ENCODE measurements at places on chromosomes 3 and 15.
A peak's percentile ranks its signal among the peaks of the same experiment; 100 is the strongest.

DNA sequence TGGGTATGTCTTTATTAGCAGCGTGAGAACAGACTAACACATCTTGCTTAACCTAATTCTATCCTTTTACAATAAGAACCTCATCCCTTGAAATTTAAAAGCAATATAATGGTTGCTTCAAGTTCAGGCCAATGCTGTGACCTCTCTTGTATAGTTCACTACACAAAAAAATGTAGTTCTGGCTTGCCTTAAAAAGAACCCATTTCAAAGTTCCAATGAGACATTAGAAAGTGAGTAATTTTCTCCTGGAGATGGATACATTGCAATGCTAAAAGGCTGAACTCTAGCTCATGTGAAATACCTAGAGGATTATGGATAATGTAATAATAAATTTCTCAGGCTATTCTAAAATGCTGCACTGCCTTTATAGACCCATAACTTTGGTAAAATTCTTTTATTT, 47.8 kb downstream of the ATP13A4 start:
- no peak for DNase-seq

DNA sequence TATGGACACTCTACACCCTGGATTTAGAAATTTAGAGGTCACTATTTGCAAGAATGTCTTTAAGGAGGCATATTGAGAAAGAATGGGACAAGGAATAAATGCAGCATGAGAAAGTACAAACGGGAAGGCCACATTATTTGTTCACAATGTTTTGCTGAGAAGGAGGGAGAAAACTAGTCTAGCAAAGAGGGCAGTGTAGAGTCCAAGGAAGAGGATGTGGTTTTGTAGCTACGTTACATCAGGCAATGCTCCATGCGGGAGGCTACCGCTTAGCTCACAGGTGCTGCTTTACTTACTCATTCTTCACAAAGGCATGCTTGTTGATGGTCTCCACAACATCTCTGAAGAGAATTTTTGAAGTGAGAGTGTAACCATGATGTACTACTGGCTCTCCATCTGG, 191.1 kb downstream of the PLCH1 start:
- DNase-seq = no peak

DNA sequence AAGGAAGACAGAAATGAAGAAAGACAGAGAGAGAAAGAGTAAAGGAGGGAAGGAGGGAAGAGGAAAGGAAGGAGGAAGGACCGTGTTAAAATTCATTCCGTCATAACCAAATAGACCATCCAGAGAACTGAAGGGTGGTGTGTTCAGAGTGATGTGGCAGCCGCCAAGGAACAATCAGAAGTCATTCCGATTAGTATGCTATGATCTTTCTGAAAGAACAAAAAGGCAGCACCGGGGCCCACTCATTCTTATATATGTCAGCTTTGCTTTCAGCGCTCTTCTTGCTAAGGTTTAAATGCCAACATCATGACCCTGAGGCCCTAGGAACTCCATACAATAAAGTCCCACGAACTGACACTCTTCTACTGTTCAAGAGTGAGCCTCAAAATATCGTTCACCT, 78.5 kb downstream of the CD47 start:
- DNase-seq = no peak

DNA sequence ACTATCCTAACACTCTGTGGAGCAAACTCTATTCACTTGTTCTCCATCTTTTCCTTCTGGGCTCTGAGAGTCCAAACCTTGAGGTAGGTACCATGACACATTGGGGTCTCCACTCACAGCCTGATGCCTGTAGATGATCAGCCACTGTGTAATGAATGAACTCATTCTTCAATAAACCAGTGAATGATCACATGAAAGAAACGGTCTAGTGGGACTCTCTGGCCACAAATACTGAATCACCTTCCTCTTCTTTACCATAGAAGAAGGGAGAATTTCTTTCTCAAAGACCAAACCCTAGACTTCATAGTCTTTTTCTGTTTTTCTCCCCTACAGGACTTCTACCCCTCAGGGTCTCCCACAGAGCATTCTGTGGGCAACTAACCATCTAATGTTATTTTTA, 20.5 kb upstream of the ABHD2 start:
- no peak for DNase-seq

DNA sequence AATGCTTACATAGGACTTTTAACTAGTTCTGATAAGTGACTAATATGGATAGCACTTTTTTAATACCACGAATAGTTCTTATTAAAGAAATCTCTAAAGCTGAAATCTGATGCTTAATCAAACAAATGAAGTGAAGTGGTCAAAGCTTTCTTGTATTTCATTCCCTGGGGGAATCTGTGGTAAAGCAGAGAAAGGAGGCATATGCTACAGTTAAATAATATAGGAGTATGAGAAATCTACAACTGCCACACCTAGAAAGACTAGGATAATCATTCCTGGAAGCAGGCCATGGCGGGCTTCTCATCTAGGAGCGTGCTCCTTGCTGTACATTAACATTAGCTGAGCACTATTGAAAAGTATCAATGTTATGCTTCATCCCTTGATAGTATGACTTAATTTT, 835.7 kb downstream of the OTOL1 start:
- DNase-seq = no peak

DNA sequence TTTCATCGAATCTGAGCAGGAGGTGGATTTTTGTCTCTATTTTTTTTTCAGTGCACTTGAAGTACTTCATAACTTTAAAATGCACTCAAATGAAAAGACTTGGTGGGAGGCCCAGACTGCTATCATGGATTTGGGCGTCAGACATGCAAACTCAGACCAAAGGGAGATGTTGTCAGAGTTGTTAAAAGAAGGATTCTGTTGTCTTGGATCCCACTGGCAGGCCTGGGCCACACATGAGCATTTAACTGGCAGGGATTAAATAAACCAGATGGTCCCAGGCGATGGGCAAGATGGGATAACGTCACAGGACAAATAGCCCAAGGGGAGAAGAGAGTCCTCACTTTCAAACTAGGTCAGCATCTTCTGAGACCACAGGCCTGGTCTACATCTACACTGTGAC, 15.4 kb downstream of the RTP1 start:
- DNase-seq = no peak

GRCh38 chr15:61128343-61128742, 100.8 kb downstream of the RORA start:
- no peak for DNase-seq

- DNase-seq = no peak
Observed at GRCh38 chr3:12371525-12372140, 82.8 kb downstream of the PPARG start.

GRCh38 chr15:73910522-73911303, 15.5 kb upstream of the LOXL1 start:
- no peak for DNase-seq

- no peak for DNase-seq
Observed at GRCh38 chr15:69561071-69561784, 108.6 kb downstream of the RPLP1 start.

GRCh38 chr3:197546307-197547085, 9.3 kb downstream of the BDH1 start:
- DNase-seq = no peak

DNA sequence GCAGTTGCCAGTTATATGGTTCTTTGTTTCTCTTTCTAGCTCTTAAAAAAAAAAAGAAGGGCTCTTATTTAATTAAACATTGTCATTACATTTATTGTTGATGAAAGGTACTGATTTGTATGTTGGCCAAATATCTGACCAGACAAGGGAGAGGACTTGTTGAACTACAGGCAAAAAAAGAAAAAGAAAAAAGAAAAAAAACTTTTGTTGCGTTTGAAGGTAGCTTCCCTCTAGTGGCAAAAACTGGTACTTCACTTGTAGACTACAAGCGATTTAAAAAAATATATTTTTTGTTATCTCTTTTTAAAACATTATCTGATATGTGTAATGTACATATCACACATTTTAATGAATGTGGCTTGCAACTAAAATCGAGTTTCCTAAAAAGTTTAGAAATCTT, 280.6 kb downstream of the ROBO2 start:
- no peak for DNase-seq

DNA sequence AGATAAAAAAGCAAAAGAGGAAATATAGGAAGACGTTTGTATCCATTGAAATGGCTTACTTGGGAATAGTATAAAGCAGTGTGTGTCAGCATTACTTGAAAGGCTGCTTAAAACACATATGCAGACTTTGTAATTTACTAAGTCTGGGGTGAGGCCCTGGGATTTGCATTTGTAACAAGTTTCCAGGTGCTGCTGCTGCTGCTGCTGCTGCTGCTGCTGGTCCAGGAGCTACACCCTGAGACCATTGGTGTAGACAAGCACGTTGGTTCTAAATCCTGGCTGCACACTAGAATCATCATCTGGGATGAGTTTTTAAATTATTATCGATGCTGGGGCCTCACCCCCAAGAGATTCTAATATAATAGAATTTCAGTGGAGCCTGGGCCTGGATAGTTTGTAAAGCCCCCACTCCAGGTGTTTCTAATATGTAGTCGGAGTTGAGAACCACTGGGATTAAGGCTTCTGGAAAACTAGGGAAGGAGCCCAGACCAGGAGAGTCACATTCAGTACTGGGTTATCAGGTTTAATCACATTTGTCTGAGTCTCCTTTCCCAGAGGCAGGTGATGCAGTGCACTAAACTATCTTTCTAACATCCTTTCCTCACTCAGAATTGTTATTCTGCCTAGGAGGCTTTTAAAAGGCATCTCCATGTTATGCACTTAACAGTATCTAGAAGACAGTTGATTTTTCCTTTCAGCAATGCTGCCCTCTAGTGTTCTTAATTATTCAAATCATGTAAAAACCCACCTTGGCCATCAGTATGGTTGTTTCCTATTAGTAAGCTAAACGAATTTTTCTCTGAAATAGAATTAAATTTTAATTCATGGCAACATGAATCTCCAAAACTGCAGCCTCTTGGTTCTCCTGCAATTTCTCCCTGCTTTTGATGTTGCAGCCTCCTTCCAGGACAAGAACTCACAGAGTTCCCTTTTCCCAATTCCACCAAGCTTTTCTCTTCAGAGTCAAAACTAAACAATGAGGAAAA, 45.4 kb downstream of the SSR3 start:
- DNase-seq = no peak

DNA sequence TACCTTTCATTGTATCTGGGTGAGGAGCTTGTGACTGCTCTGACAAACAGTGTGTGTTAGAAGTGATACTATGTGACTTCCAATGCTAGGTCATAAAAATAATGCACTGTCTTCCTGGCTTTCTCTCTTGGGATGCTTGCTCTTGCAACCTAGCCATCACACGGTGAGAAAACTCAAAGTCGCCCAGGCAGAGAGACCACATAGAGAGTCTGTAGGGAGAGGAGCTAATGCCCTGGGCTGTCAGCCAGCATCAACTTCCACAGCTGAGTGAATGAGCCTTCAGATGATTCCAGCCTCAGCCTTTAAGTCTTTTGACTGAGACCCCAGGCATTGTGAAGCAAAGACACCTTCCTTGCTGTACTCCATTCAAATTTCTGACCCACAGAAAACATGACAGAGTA, 220.6 kb upstream of the SGO1 start:
- no peak for DNase-seq

GRCh38 chr15:38065721-38066345, 131.4 kb downstream of the TMCO5A start:
- DNase-seq = no peak

- no peak for DNase-seq
Observed at GRCh38 chr15:32910839-32911238, 193.0 kb downstream of the GREM1 start.

DNA sequence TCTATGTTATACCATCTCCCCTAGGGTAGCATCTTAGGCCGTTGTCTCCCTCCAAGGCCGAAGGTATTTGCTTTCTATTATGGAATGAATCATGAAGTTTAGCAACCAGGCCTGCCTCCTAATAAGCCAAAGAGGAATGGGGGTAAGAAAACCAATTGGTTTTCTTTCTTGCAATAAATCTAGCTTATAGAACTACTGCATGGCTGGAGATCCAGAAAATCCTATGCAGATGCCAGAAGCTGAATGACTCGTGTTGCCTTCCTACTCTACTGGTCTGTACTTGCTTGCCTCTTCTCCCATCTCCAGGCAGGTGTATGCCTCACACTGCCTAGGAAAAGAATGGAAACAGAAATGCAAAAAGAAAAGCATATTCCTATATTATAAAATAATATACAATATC, 31.1 kb upstream of the IL16 start:
- DNase-seq = no peak

- peak; percentile 13 for DNase-seq
Observed at GRCh38 chr3:12004741-12005513, 739 bp downstream of the SYN2 start.

- no peak for DNase-seq
Observed at GRCh38 chr15:48541341-48542278, 103.9 kb downstream of the FBN1 start.

DNA sequence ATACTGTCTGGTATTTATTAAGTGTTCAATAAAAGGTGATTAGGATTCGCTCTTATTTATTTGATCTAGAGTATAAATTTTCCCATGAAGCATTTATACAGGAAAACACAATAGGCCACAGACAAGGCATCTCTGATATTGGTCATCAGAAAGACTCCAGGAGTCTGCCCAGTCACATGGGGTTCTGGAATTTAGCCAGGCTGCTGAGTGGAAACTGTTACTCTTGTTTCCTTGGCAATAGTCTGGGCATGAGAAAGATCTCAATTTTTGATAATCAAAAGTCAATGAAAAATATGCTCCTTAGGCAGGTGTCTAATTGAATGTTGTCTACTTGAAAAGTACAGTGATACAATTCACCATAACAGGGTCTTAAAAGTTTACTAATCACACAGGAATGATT, 161.2 kb downstream of the FRMD5 start:
- DNase-seq = no peak

- no peak for DNase-seq
Observed at GRCh38 chr3:4493941-4494894, 1.1 kb downstream of the ITPR1 start.

DNA sequence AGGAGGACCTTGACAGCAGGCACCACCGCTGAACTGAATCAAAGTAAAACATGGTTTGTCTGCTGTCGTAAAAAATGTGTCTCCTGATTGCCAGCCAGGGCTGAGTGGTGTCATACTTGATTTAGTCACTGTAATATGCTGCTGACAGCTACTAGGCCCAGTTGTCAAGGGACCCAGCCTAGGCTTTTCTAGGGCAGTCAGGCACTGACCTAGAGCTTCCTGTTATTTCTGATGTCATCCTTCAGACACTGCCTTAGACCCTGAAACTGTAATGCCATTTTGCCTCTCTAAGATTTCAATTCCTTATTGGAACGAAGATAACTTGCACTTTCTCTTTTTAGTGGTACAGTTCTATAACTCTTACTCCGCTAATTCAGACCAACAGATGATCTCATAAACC, 2.6 kb upstream of the MRPL3 start:
- no peak for DNase-seq

GRCh38 chr15:67054676-67055075, 10.7 kb upstream of the SMAD3 start:
- DNase-seq = no peak

DNA sequence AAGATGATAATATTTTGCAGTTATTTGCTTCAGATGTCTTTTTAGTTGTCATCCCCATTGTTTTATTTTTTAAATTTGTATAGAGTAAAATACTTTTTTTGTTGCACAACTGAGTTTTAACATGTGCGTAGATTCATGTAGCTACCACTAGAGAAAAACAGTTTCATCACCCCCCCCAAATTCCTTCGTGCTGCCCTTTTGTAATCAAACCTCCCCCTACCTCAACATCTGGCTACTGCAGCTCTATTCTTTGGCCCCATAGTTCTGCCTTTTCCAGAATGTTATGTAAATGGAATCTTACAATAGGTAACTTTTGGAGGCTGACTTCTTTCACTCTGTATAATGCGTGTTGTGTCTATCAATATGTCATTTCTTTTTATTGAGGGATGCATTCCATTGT, 232.0 kb upstream of the RASGRP1 start:
- DNase-seq = no peak

- DNase-seq = peak; percentile 26
Observed at GRCh38 chr15:69760890-69761568, 308.4 kb downstream of the RPLP1 start.

- DNase-seq = no peak
Observed at GRCh38 chr3:56782906-56783305, 18.8 kb downstream of the ARHGEF3 start.

Data from T-helper 1 cell (primary cell).